Ascending aorta (tissue), 2 donors: ENCODE measurements at places on chromosomes 7 and 10.

DNA sequence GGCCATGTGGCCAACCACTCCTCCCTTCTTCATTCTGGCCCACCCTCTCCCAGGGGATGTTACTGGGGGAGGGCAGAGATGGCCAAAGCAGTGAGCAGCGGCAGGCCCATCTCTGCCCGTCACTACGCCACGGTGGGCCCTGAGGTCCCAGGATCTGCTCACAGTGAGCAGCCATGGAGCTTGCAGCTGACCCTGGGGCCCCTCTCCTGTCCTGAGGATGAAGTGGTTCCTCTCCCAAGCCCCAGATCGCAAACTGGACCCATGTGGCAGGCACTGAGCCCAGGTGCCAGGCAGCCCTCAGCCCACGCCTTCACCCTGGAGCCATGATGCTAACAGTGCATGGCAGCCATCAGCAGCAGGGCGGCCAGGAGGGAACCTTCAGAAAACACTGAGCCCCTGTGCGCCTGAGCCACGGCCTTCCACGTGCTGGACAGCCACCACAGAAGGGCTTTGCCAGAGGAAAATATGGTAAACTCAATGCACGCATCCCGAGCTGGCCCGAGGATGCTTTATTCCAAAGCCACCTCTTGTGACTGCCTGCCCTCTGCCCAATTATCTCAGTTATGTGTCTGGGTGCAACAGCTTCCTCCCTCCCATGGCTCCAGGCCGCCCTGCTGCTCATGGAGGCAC, 485.7 kb downstream of the PTPRN2 start:
- H3K4me1 ChIP-seq, result no peaks in the 10 kb centered on the region
- peak; percentile 41 for DNase-seq
- no peaks in the 10 kb centered on the region for H3K27me3 ChIP-seq

DNA sequence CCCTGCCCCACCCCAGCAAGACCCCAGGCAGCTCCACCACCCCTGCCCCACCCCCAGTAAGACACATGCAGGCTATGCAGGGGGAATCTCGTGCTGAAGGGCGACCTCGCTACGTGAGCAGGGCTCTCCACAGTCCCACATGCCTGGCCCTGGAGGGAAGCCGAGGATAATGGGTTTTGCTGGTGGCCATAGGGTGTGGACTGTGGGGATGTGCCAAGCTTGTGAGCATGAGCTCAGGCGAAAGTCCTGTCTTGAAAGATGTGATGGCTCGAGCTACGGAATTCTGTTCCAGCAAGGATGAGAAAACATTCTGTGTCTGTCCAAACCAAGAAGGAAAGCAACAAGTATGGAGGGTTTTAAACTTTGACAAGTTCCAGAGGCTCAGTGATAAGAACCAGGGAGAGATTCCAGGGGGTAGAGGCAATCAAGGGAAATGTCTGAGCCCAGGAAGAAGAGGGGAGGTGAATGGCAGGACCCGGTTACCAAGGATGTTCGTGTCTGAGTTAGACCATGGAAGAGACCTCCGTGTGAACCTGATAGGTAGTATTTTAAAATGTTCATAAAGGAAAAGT, 63.1 kb downstream of the PYROXD2 start:
- no peaks in the 10 kb centered on the region for H3K36me3 ChIP-seq
- no peaks in the 10 kb centered on the region for H3K4me1 ChIP-seq
- no peaks in the 10 kb centered on the region for H3K27me3 ChIP-seq
- no peak for DNase-seq
- no peak overlapping the region for H3K4me3 ChIP-seq

GRCh38 chr10:96910488-96911395, 78.6 kb downstream of the LCOR start:
- peaks cover 3% of the 10 kb centered on the region for H3K36me3 ChIP-seq
- H3K27me3 ChIP-seq, result no peaks in the 10 kb centered on the region
- no peak for DNase-seq
- H3K27ac ChIP-seq, result peak overlapping the region; percentile 23
- H3K4me3 ChIP-seq, result no peak overlapping the region

GRCh38 chr7:69739190-69739589, 140.9 kb downstream of the AUTS2 start:
- H3K27ac ChIP-seq, result no peak overlapping the region
- no peaks in the 10 kb centered on the region for H3K36me3 ChIP-seq
- no peaks in the 10 kb centered on the region for H3K27me3 ChIP-seq

- DNase-seq, result no peak
- peak overlapping the region; percentile 19 for H3K27ac ChIP-seq
- H3K36me3 ChIP-seq, result no peaks in the 10 kb centered on the region
- H3K27me3 ChIP-seq, result no peaks in the 10 kb centered on the region
Observed at GRCh38 chr10:31152421-31153135, 120.9 kb upstream of the ZNF438 start.

- no peaks in the 10 kb centered on the region for H3K27me3 ChIP-seq
- H3K4me3 ChIP-seq, result peak overlapping the region; percentile 84
- H3K27ac ChIP-seq, result peak overlapping the region; percentile 98
Observed at GRCh38 chr7:5426226-5426475, 2.5 kb upstream of the TNRC18 start.

DNA sequence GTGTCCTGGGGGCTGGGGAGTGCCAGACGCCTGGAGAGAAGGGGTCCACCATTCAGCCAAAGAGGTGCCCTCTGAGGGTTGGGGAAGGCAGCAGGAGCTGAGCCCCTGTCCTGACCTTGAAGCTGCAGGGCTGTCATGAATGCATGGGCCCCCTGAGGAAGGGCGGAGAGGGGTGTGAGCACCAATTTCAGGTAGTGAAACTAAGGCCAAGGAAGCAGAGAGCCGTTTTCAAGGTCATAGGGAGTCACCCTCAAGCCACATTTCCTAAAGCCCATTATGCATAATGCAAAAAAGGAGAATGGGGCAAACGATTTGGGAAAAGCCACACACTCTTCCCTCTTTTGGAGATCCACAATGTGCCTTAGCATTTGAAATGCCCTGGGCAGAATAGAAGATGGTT, 37.2 kb downstream of the FIGNL1 start:
- H3K4me3 ChIP-seq, result no peak overlapping the region
- no peak overlapping the region for H3K27ac ChIP-seq
- H3K36me3 ChIP-seq, result no peaks in the 10 kb centered on the region

DNA sequence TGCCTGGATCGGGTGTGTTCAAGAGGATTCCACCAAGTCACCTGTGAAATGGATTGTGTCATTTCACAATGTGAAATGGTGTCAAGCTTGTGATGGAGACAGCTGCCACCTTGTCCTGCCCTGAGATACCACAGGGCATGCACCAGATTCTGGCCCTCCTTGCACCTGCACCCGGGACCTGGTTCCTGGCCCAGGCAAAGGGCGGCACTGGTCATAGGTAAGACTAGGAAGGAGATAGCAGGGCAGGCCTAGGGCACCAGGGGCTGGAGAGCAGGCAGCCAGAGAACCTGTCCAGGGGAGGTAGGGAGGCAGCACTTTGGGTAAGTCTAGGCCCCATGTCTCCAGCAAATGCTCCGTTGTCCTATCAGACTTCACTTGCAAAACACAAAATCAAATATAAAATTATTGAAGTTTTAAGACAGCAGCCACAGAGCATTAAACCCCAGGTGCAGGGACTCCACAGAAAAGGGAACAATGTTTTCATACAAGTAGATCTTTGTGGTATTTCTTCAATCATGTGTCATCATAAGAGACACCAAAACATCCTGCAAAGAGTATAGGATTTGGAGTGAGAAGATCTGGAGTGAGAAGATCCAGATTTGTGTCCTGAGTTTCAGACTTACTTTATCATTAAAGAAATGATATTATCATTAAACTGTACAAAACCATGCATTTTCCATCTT, 22.7 kb upstream of the ZNF800 start:
- no peak for DNase-seq
- H3K36me3 ChIP-seq, result no peaks in the 10 kb centered on the region
- no peaks in the 10 kb centered on the region for H3K4me1 ChIP-seq
- no peak overlapping the region for H3K4me3 ChIP-seq

DNA sequence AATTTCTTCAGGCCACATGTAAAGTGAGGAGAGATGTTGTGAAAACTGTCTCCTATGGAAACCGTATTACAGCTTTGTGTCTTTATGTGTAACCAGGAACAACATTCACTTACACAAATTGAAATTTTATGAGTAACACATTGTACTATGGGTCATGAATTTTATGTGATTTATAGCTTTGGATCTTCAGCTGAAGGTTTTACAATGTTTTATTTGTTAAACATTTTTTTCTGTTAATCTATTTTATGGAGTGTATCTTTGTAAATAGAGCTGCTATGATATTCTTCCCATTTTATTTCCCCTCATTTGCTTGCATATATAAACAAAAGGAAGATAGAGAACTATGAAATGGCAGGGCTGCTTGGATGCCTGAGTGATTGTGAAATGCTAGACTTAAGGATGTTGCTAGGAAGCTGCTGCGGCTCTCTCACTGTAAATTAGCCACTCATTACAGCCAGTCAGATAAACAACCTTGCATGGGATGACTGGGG, 104.5 kb upstream of the PCLO start:
- no peak for DNase-seq
- no peaks in the 10 kb centered on the region for H3K27me3 ChIP-seq
- H3K4me1 ChIP-seq, result no peaks in the 10 kb centered on the region
- H3K27ac ChIP-seq, result no peak overlapping the region

DNA sequence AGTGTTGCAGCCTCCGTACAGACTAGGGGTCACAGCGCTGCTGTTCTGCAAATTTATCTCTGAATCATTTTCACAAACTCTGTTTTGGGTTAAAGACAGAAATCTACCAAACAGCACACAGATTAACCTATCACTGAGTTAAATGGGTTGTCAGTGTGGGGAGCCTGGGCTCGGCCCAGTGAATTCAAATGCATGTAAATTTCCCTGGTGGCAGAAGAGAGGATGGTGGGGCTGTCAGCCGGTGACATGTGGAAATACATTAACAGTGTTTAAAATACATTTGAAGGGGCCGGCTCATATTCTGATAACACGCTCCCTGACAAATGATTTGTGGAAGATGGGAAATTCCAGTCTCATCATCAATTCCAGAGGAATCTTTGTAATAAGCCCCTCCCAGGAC, 309.6 kb upstream of the MKI67 start:
- DNase-seq, result no peak
- H3K4me3 ChIP-seq, result no peak overlapping the region
- no peaks in the 10 kb centered on the region for H3K27me3 ChIP-seq
- no peak overlapping the region for H3K27ac ChIP-seq
- no peaks in the 10 kb centered on the region for H3K36me3 ChIP-seq

DNA sequence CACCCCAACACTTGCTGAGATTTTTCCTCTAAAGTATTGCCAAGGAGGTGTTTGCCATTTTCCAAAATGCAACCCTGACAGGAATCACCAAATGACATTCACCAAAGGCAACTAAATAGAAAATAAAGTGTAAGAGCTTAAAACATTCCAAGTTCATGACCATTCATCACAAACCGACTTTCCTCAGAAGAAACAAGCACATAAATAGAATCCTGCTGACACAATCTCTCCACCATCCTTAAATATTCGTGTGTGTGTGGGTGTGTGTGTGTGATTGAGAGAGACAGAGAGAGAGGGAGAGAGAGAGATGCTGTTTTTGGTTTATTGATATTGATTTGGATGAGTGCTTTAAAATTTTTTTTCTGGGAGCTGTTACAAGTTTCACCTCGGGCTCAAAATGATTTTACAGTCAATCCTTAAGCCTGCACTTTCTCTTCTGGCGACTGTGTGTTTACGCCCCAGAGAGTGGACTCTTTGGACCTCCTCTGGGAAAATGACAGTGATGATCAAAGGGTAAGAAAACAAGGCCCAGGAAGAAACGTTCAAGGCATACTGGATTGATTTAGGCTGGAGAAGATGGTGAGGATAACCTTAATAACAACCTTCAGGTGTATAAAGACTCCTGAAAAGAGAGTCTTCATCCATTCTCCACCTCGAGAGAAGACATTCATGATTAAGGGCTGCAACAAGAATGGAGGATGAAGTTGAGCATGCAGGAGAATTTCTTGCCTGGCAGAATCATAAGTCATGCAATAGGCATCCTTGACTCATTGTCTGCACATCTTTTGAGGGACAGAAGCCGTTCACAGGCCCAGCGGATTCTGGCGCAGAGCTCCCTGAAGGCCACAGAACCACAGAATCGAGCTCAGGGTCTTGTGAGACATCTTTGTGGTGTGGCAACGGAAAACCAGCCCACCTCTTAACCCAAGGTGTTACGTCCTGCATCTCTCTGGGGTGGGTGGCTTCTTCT, 104.4 kb upstream of the FGFR2 start:
- no peaks in the 10 kb centered on the region for H3K27me3 ChIP-seq
- H3K36me3 ChIP-seq, result no peaks in the 10 kb centered on the region
- H3K4me1 ChIP-seq, result no peaks in the 10 kb centered on the region
- no peak overlapping the region for H3K4me3 ChIP-seq
- DNase-seq, result no peak
- no peak overlapping the region for H3K27ac ChIP-seq

DNA sequence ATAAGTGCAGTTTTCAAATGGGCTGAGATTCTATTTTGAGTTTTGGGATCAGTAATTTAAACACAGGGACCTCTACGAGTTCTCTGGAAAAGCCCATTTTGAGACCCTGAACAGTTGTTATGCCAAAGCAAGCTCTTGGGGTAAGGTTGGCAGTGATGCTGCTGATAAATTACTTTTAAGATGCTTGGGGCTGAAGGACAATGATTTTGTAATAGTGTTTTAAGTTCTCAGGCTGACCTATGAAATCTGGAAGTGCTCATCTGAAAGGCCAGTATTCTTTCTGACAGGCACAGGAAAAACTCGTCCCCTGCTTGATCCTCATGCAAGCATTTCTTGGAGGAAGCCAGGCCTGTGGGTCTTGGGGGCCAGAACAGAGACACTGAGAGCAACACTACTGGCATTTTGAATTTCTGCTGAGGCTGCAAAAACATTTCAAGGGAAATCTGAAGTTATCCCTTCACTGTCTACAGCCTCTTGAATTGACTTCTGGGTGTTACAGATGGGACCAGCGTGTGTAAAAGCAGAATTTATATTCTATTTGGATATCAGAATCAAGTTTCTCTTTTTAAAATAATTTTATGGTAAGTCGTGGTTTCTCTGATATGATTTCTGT, 79.7 kb downstream of the AUTS2 start:
- no peaks in the 10 kb centered on the region for H3K4me1 ChIP-seq
- H3K27me3 ChIP-seq, result no peaks in the 10 kb centered on the region
- no peak overlapping the region for H3K27ac ChIP-seq
- no peak for DNase-seq
- no peak overlapping the region for H3K4me3 ChIP-seq

DNA sequence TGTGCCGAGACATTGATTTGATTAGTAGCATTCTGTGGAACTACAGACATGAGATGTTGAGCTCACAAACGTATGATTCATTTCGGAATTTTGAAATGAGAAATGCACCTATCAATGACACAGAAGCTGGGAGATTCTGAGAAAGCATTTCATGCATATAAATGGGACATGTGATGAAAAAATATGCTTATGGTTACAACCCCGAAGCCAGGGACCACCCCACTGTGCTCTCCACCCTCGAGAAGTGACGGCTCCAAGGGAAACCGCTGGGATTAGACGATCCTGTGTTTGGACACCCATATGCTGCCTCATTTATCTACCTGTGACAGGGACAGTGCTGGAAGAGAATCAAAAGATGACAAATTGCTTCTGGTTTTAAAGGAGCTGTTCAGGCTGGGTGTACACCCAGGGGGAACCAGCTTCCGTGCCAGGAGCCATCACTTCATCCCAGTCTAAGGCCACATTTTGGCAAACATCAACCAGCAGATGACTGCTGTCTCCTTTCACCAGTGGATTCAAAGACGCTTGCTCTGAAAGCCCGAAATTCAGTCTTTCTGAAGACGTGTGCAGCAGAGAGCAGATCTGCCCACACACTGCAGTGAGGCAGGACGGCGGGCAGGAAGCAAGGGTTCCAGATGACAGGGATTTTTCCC, 109.9 kb downstream of the ATXN7L1 start:
- H3K27me3 ChIP-seq, result no peaks in the 10 kb centered on the region
- H3K36me3 ChIP-seq, result no peaks in the 10 kb centered on the region
- DNase-seq, result no peak
- no peak overlapping the region for H3K27ac ChIP-seq
